Lower lobe of right lung (tissue), 2 donors: ENCODE measurements at places on chromosomes 7 and 10. TPM values are rescaled to one million over a fixed set of nuclear protein-coding genes. Genes with fewer than 3 reads are reported as not detected.

The SORCS1 gene
- total RNA-seq, result 0.15 TPM

The CDK1 gene
- total RNA-seq, result 4.3 TPM

DNA sequence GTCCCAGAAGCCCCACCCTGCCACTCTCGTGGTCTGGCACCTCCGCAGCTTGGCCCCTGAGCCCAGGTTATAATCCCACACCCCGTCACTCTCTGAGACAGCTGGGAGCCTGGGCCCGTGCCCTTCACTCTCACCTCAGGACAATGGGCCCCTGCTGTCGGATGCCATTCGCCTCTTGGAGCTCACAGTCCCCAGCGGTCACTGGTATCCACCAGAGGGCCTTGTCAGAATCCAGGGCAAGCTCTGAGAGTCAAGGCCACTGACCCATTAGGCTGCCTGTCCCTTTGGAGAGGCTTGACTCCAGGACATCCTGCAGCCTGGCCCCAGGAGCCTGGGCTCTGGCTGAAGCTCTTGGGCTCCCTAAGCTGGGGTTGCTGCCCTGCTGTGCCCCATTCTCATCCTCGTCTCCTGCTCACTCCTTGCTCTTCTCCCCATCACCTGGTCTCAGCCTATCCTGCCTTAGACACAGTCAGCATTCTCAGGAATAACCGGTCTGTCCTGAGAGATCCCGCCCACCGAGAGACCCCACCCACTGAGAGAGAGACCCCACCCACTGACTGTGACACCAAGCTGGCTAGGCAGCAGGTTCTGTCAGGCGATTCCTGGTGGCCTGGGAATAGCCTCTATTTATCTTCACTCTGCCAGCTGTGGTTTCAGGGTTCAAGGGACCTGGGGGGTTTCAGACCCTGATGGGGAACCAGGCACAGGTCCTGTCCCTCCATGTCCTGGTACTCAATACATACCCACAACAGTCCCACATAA lies 27.7 kb downstream of the CPXM2 start:
- H3K4me1 ChIP-seq, result no peaks in the 10 kb centered on the region
- DNase-seq, result no peak
- H3K4me3 ChIP-seq, result no peak overlapping the region
- H3K27me3 ChIP-seq, result no peaks in the 10 kb centered on the region

DNA sequence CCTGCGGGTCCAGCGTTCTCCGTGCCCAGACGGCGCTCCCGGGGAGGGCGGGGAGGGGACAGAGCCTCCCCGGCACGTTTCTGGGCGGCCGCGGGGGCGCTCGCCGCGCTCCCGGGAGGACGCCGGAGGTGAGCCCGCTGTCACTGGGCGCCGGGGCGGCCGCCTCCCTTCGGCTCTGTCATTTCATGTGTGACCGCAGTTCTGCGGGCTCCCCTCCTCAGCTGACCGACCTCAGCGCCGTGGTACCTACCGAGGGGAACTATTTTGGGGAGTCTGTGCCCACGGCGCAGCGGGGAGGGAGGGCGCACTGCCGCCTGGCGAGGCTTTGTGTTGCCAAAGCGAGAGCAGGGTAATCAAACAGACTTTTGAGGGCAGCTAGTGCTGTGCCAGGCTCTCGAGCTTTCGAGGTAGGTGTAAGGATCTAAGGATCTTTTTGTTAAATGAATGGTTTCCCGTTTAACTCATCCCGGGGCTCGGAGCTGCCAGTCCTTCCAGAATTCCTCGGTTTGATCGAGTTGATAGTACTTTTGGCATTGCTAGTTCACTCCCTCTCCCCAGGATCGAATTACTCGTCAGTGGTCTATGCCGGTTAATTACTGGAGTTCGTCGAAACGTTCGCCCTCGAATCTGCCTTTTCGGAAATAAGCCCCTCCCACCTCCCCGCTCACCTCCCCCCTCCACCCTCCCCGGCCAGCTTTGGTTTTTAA lies 1.9 kb downstream of the ARID5B start:
- H3K27me3 ChIP-seq, result no peaks in the 10 kb centered on the region
- peaks cover 38% of the 10 kb centered on the region for H3K4me1 ChIP-seq

- no peak for DNase-seq
- H3K27me3 ChIP-seq, result no peaks in the 10 kb centered on the region
- no peak overlapping the region for H3K27ac ChIP-seq
- no peak overlapping the region for H3K4me3 ChIP-seq
- H3K4me1 ChIP-seq, result no peaks in the 10 kb centered on the region
- no peaks in the 10 kb centered on the region for H3K36me3 ChIP-seq
Observed at GRCh38 chr7:96344236-96344635, 22.3 kb upstream of the SLC25A13 start.
